GM12878 (cell line): ENCODE measurements at places on chromosomes 7 and 10. TPM values are rescaled to one million over a fixed set of nuclear protein-coding genes. Genes with fewer than 3 reads are reported as not detected.

The ASB13 gene
- 0.19 and 0.23 TPM in 2 replicates for polyA plus RNA-seq

The RARRES2 gene
- polyA plus RNA-seq: 0.40 and 0.59 TPM in 2 replicates

The RBP4 gene
- polyA plus RNA-seq: not detected in 2 replicates

GRCh38 chr7:91916051-91916440 lies 24.6 kb upstream of the AKAP9 start:
- H3K27me3 ChIP-seq: no peaks in the 10 kb centered on the region
- H3K36me3 ChIP-seq: no peaks in the 10 kb centered on the region
- no peak overlapping the region for H3K4me3 ChIP-seq
- H3K4me1 ChIP-seq: no peaks in the 10 kb centered on the region
- no peak overlapping the region for H3K27ac ChIP-seq

DNA sequence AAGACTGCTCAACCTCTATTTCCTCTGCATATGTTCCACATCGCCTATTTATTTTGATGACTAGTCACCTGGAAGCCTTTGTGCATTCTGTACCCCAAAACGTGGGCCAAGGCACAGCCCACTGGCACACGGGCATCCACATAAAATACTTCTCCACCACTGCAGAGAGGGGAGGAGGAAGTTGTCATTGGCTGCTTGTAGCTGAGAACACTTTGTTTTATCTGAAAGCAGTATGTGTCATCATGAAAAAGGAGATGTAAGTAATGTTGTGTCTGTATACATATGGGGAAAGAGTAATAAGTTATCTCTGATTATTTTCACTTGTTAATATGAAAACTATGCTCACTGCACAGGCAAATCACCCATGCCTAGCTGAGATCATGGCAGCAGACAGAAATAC lies 48.2 kb upstream of the AMPH start:
- no peaks in the 10 kb centered on the region; the same call in 1 of the 2 replicates for H3K27me3 ChIP-seq
- DNase-seq: no peak
- no peak overlapping the region for H3K4me3 ChIP-seq
- no peak overlapping the region for H3K27ac ChIP-seq
- no peaks in the 10 kb centered on the region for H3K36me3 ChIP-seq
